ENCODE measurements at places on chromosomes 11 and 22.

GRCh38 chr11:68822546-68822945 lies 19.2 kb downstream of the CPT1A start:
- DNase-seq = no peak

DNA sequence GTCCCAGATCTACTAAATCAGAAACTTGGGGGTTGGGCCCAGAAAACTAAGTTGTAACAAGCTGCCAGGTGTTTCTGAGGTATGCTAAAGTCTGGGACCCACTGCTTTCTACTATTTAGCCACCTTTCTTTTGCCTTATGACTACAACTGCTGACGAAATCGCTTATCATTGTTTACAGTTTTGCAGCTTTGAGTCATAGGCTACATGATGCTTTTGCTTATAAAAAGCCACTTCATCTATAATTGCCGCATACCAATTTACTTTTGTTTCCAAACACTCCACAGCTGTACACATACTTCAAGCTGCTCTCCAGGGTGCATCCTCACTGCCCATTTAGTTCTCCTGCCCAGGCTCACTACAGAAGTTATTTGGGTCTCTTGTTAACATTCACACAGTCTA lies 144.7 kb downstream of the ENTHD1 start:
- no peak for DNase-seq

GRCh38 chr11:96272529-96273222 lies 70.3 kb downstream of the MAML2 start:
- no peak for DNase-seq

DNA sequence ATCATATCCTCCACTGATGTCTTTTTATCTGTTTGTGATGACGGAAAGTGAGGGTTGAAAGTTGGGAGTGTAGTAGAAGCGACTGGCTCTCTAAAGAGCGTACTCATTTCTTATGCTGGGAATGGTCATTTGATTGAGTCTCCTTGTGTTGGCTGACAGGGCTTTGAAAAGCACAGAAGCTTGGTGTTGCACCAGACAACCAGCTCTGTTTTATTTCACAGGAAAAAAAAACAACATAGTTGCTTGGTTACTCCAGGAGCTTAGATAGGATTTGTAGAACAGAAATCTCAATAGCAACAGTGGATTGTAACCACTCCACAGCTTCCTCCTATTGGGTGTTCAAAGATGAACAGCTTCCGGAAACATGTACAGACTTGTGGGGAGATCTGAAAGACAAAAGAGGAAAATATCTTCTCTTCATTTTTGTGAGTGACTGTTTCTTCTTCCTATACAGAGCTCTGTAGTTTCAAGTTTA lies 2.7 kb downstream of the RBM14 start:
- peak; percentile 58 for DNase-seq

DNA sequence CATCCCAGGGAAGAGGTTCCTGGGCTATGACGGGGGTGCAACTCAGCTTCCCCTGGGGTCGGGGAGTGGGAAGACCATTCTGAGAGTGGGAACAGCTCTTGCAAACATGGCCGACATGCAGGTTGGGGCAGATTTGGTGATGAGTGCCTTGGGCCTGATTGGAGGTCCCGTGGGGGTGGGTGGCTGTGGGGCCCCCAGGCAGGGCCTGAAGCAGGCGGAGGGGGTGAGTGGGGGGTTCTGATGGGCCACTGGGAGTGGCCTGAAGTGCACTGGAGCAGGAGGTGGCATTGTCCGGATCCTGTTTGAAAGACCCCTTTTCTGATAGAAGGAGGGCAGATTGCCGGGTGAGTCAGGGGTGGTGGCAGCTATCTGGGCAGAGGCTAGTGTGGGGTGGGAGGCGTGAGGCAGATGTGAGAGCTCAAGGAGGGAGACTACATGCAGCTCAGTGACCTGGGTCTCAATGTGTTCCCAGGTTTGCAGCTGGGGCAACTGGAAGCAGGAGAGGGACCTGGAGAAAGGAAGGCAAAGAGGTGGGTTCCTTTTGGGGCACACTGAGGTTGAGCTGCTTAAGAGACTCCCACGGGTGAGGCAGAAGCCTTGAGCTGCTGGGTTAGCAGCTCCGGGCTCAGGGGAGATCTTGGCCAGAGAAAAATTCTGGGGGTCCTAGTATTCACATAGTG lies 15.1 kb downstream of the MYEOV start:
- DNase-seq = no peak
